Right renal cortex interstitium (tissue), 3 donors: ENCODE measurements at places on chromosomes 5 and 9. TPM values are rescaled to one million over a fixed set of nuclear protein-coding genes. Genes with fewer than 3 reads are reported as not detected.
A peak's percentile ranks its signal among the peaks of the same experiment; 100 is the strongest.

- DNase-seq: no peak
Observed at GRCh38 chr9:36154331-36154952, 14.7 kb upstream of the CCIN start.

The ROPN1L gene
- polyA plus RNA-seq: 0.60 TPM

- no peak for DNase-seq
Observed at GRCh38 chr9:95770653-95771131, 104.8 kb upstream of the ERCC6L2 start.

DNA sequence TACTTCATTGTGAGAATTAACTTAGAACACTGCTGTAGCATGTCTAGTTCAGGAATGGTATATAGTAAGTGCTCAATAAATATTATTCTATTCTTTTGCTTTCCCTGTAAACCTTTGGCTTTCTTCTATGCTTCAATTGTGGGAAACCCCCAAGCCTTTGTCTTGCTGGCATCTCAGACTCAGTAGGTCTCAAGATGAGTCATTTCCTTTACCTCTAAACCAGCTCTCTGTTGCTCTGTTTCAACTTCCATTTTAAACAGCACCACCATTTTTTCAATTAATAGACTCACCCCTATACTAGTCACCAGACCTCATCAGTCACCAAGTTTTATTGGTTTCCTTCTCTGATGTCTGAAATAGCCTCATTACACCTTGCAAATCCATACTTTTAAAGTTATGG lies 43.5 kb downstream of the DMAC1 start:
- no peak for DNase-seq

GRCh38 chr5:64417390-64417789 lies 88.4 kb upstream of the RGS7BP start:
- DNase-seq: no peak

The INSL4 gene
- polyA plus RNA-seq: not detected

The CD14 gene
- 7.6 TPM for polyA plus RNA-seq

- DNase-seq: peak; percentile 59
Observed at GRCh38 chr5:35926389-35927051, 11.9 kb downstream of the CAPSL start.

The UGT3A2 gene
- polyA plus RNA-seq: 15.8 TPM

DNA sequence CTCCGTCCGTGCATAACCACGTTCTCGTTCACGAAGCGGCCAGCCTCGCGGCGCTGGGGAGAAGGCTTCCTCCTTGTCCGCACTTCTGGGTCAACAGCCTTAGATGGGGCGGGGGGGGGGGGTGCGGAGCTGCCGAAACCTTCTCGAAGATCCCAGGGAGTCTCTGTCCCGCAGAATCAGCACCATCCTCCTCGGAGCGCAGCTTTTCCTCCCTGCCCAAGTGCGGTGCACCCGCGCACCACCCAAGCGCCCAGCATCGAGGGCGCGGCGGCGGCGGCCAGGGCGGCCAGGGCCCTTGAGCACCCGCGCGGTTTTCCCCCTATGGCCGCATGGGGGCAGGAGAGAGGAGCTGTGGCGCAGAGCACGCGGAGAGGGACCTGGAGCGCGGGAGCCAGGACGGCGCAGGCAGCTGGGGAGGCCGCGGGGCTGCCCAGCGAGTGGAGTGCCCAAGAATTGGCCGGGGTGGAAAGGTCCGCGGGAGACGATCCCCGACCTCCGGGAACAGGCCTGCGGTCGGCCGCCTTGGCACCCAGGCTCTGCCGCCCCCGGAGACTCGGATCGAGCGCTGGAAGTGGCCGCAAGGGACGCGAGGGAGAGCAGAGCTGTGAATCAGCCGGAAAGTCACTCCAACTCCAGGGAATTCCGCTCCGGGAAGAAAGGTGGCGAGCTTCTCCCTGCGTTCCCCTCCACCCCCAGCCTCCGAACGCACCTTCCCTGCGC lies 43.1 kb downstream of the TMEM174 start:
- no peak for DNase-seq

The ENTPD2 gene
- polyA plus RNA-seq: 3.3 TPM

GRCh38 chr9:7935681-7936080 lies 136.1 kb upstream of the DMAC1 start:
- no peak for DNase-seq

- DNase-seq: no peak
Observed at GRCh38 chr5:113193311-113193978, 216.8 kb downstream of the DCP2 start.

The APBA1 gene
- polyA plus RNA-seq: 15.3 TPM

The SLC45A2 gene
- 0.26 TPM for polyA plus RNA-seq

The HEMGN gene
- polyA plus RNA-seq: 5.8 TPM

DNA sequence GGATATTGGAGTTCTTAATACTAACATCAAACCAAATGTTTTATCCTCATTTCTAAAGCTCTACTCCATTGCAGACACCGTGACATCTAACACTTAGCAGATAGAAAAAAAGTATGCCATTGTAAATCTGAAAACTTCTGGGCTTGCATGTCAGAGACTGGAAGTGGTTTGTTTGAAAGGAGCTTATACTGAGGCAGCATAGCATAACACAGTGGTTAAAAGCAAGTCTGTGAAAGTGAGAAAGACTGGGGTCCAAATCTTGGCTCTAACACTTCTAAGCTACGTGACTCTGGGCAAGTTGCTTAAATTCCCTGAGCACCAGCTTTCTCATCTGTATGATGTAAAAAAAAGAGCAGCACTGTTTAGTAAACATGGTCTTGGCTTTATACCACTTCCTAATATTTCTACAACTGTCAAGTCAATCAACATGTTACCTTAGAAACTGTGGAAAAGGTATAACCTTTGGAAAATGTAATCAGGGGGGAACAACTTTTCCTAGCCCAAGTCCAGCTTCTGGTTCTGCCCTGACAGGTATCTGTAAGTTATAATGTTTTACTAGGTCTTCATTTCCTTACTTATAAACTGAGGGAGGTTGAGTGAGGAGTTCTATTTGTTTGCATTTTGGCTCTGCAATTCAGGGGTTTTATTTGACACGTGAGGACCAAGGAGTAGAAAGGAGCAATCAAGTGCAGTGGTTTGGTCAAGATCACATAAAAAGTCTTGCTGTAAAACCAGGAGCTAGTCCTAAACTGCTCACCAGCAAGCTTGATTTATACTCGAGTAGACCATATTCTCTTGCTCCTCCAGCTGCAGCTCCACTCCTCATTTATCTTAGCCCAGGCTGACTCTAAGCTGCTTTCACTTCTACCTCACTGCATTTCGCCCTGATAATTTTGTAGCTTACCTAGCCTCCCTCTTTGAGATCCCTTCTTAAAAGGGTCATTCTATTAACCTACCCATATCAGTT lies 541.0 kb downstream of the RAB3C start:
- no peak for DNase-seq

DNA sequence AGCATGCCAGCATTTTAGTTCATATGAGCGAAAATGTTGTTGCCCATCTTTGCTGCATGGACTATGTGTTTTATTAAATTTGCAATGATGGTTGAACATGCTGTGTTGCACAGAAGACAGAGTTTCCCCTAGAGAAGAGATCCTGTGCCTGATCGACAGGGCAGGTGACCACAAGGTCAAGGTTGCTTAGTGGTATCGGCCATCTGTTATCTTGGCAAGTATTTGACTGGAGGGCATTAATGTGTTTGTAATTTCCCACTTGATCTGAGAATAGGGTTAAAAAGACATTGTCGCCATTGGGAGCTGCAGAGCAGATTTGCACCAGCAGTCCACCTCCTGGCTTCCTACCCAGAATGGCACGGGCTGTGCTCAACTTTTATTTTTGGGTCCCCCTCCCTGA lies 1523.6 kb upstream of the WWC1 start:
- DNase-seq: no peak

- no peak for DNase-seq
Observed at GRCh38 chr5:57325678-57326397, 152.0 kb downstream of the GPBP1 start.

The TPPP gene
- polyA plus RNA-seq: 2.9 TPM

GRCh38 chr5:139742173-139742903 lies 53.3 kb upstream of the PSD2 start:
- DNase-seq: no peak

DNA sequence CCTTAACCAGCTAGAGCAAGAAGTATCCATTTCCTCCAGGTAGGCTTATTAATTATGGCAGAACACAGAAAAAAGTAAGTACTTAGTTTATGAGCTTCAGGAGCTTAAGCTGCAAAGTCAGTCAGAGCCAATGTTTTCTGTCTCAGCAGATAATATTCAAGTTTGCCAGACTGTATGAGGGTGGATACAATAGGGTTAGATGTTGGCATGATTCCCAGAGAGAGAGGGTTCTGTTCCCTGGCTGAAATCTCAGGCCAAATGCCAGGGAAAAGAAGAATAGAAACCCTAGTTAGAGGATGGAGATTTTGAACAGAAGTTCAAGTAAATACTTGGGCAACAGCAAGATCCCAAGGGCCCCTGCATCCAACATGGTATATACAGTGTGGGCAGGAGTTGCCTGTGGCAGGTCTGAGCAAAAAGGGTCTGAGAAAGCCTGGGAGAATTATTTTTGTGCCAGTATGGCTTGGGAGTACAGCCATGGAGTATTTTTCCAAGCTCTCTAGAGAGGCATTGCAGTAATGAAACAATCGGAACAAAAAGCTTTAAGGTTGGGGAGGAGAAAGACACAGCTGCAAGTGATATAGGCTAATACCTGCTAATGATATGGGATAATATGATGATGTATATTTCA lies 31.0 kb upstream of the ISOC1 start:
- DNase-seq: no peak

DNA sequence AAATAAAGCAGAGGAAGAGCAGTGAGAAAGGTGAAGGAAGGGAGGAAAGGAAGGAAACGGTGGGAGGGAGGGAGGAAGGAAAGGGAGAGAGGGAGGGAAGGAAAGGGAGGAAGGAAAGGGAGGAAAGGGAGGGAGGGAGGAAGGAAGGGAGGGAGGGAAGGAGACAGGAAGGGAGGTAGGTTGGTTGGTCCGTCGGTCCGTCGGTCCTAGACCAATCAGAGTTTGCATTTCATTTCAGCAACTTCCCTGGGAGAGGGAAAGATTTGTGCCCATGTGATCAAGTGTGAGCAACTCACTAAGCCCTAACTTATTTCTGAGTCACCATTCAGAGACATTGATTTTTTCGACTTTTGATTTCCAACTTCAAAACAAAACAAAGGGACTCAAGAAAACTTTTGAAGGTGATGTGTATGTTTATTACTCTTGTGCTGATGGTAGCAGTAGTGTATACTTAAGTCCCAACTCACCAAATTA lies 18.8 kb downstream of the NANS start:
- DNase-seq: no peak

The ANKRD20A1 gene
- 3.1 TPM for polyA plus RNA-seq

The ABLIM3 gene
- polyA plus RNA-seq: 1.1 TPM

GRCh38 chr5:89728134-89728533 lies 681.4 kb downstream of the CETN3 start:
- no peak for DNase-seq
